Left ventricle myocardium inferior (tissue), 1 donor: ENCODE measurements at places on chromosomes 16 and 17. TPM values are rescaled to one million over a fixed set of nuclear protein-coding genes. Genes with fewer than 3 reads are reported as not detected.
A peak's percentile ranks its signal among the peaks of the same experiment; 100 is the strongest.

- no peaks in the 10 kb centered on the region for H3K27me3 ChIP-seq
- no peak overlapping the region for H3K4me3 ChIP-seq
- H3K27ac ChIP-seq: no peak overlapping the region
- H3K4me1 ChIP-seq: peaks cover 29% of the 10 kb centered on the region
- DNase-seq: no peak
Measured at GRCh38 chr17:66715745-66716156, 119.2 kb upstream of the CACNG5 start.

GRCh38 chr16:69179328-69180010 lies 7.5 kb upstream of the SNTB2 start:
- no peaks in the 10 kb centered on the region for H3K36me3 ChIP-seq
- no peak overlapping the region for H3K4me3 ChIP-seq

DNA sequence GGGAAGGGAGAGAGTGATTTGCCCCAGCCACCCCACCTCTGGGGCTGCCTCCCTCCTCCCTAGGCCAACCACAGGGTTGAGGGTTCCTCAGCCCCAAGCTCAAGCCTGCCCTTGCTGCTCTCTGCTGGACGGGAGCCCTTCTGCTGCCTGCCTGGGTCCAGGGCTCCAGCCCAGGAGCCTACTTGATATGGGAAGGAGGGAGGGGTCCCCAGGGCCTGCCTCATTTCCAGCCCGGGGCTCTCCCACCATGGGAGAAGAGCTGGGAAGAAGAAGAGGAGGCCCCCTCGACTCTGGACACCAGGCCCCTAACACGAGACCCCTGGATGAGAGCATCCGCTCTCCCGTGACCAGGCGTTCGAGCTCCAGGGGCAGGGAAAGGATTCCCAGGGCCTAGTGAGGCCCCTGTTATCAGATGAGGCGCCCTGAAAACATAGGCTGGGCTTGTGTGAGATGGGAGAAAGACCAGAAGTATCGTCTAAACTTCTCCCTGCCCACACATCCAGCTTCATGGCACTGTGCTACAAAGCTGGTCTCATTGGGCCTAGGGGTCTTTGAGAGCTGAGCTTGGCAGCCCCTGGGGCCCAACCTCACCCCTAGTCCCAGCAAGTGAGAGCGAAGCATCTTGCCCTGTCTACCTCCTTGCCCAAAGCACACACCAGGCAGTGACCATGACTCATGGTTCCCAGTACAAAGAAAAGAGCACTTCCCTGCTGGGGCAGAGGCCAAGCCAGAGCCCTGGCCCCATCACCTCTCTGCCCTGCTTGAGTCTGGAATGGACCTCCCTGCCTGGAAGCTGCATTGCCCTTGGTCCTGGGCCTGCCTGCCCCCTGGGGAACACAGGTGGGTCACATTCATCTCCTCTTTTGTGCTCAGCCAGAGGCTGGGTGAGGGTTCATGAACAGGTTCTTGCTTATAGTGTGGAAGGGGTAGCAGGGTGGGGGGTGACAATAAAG lies 987 bp downstream of the SLC16A5 start:
- peaks cover 45% of the 10 kb centered on the region for H3K4me1 ChIP-seq
- DNase-seq: no peak
- no peaks in the 10 kb centered on the region for H3K27me3 ChIP-seq
- H3K4me3 ChIP-seq: peak overlapping the region; percentile 79

GRCh38 chr17:6072611-6073010 lies 2.4 kb downstream of the WSCD1 start:
- peaks cover 12% of the 10 kb centered on the region for H3K4me1 ChIP-seq
- no peaks in the 10 kb centered on the region for H3K36me3 ChIP-seq
- DNase-seq: no peak
- H3K27ac ChIP-seq: no peak overlapping the region
- peaks cover 32% of the 10 kb centered on the region for H3K27me3 ChIP-seq

GRCh38 chr16:67461600-67462278 lies 19.2 kb downstream of the ATP6V0D1 start:
- H3K36me3 ChIP-seq: no peaks in the 10 kb centered on the region
- DNase-seq: no peak
- H3K27me3 ChIP-seq: no peaks in the 10 kb centered on the region
- H3K4me1 ChIP-seq: peaks cover 93% of the 10 kb centered on the region

DNA sequence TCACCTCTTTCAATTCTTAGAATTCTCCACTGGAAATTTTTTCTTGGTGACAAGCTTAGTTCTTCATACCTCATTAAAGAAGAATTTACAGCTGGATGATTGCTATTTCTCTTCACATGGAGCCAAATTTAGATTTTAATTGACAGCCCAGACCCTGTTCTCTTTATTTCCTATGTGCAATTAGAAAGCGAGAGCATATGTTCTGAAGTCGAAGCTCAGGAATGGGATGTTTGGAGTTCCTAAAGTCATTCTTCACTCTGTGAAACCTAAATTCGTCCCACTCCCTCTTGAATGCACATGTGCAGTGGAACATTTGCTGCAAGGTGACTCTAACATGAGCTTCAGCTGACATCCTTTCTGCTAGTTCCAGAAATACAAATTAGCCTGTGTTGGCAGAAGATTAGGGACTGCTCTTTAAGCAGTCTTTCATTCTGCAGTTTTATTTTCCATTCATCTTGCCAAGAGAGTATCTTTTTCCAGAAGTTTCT lies 129.3 kb upstream of the KCNJ16 start:
- peaks cover 15% of the 10 kb centered on the region for H3K4me1 ChIP-seq
- no peaks in the 10 kb centered on the region for H3K27me3 ChIP-seq
- H3K36me3 ChIP-seq: no peaks in the 10 kb centered on the region
- no peak for DNase-seq
- H3K27ac ChIP-seq: peak overlapping the region; percentile 31

DNA sequence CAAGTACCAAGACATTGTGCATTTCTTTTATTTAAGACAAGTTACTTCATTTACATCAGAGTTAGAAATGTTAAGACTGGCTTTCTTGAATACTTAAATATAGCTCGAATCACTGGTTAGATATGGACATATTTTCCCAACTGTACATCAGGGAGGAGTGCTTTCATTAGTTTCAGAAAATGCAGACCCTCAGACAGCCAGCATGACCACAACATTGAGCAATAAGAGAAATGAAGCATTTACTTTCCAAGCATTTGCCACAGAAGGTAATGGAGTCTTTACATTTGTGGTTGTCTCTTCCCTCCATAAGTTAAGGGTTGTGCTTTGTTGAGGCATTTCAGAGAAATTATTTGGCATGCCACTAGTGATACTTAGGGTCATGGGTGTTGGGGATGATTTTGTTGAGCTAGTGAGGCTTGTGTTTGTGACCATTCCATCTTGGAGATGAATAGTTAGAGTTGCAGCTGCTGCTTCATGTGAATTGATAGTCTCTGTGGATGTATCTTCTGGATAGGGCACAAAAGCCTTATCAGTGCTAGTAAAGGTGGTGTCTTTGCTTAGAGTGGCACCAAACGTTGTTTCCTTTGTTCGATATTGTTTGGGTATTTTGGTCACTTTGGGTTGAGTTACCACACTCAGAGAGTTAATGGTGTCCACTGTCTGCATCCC lies 2.1 kb downstream of the OMG start:
- no peak overlapping the region for H3K4me3 ChIP-seq
- peaks cover 14% of the 10 kb centered on the region for H3K36me3 ChIP-seq
- H3K4me1 ChIP-seq: no peaks in the 10 kb centered on the region
- DNase-seq: no peak

GRCh38 chr16:86305440-86305839 lies 204.9 kb upstream of the FOXF1 start:
- no peak overlapping the region for H3K27ac ChIP-seq
- H3K4me3 ChIP-seq: no peak overlapping the region
- H3K36me3 ChIP-seq: no peaks in the 10 kb centered on the region
- H3K4me1 ChIP-seq: no peaks in the 10 kb centered on the region

GRCh38 chr16:10539236-10539635 lies 41.2 kb downstream of the EMP2 start:
- H3K4me3 ChIP-seq: no peak overlapping the region
- H3K27me3 ChIP-seq: no peaks in the 10 kb centered on the region
- DNase-seq: no peak
- peaks cover 99% of the 10 kb centered on the region for H3K36me3 ChIP-seq

DNA sequence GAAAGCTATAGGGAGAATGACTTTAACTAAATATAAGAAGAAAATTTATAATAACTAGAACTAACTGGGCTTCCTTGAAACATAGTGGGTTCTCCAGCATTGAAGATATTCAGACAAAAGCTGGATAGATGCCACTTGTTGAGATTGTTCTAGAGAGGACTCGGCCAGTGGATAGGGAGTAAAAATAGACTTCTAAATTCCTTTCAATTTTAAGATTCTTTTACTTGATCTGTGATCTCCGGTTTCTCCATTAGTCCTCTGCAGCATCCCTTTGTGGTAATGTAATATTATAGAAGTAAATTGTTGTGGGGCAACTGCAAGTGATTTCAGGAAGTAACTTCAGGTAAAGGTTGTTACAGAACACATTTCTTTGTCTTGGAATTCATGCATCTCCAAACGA lies 10.3 kb upstream of the RARA start:
- H3K4me3 ChIP-seq: no peak overlapping the region
- DNase-seq: no peak
- peaks cover 54% of the 10 kb centered on the region for H3K4me1 ChIP-seq
- no peaks in the 10 kb centered on the region for H3K36me3 ChIP-seq
- peak overlapping the region; percentile 48 for H3K27ac ChIP-seq
- no peaks in the 10 kb centered on the region for H3K27me3 ChIP-seq

GRCh38 chr17:5563456-5563855 lies 20.9 kb downstream of the NLRP1 start:
- no peak overlapping the region for H3K4me3 ChIP-seq
- H3K27me3 ChIP-seq: peaks cover 12% of the 10 kb centered on the region
- no peak overlapping the region for H3K27ac ChIP-seq
- H3K4me1 ChIP-seq: no peaks in the 10 kb centered on the region

GRCh38 chr16:30748634-30749445 lies 615 bp downstream of the PHKG2 start:
- H3K27ac ChIP-seq: peak overlapping the region; percentile 83
- no peaks in the 10 kb centered on the region for H3K27me3 ChIP-seq
- DNase-seq: no peak
- H3K4me3 ChIP-seq: peak overlapping the region; percentile 92
- H3K4me1 ChIP-seq: peaks cover 21% of the 10 kb centered on the region

DNA sequence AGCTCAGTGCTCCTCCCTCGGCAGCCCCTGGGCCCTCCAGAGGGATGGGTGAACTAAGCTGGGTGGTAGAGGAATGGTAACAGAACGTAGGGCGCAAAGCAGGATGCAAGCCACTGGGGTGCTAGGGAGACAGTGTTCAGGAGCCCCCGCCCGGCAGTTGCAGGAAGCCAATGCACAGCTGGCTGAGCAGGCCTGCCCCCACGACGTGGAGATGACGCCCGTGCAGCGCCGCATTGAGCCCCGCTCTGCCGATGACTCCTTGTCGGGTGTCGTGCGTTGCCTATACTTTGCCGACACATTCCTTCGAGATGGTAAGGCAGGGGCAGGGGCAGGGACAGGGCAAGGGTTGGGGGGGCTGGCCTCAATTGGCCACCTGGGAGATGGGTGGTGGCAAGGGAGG lies 12.9 kb downstream of the LLGL1 start:
- peaks cover 9% of the 10 kb centered on the region for H3K4me1 ChIP-seq
- DNase-seq: no peak
- no peak overlapping the region for H3K27ac ChIP-seq
- H3K36me3 ChIP-seq: peaks cover 71% of the 10 kb centered on the region
- H3K4me3 ChIP-seq: no peak overlapping the region
- no peaks in the 10 kb centered on the region for H3K27me3 ChIP-seq

Gene CTRB1
- not detected for total RNA-seq

Gene PRKCB
- total RNA-seq: 1.6 TPM

Gene CRYM
- total RNA-seq: 147 TPM

Gene ZNF469
- 0.74 TPM for total RNA-seq

Gene TBX6
- 1.0 TPM for total RNA-seq

Gene ANKRD40CL
- not detected for total RNA-seq

Gene QPRT
- 20.8 TPM for total RNA-seq

Gene KRT39
- not detected for total RNA-seq

Gene TMED6
- not detected for total RNA-seq

Gene CFAP97D1
- total RNA-seq: 0.05 TPM

Gene DHRS7C
- total RNA-seq: 3.1 TPM

Gene DUXB
- not detected for total RNA-seq
